Left ventricle myocardium superior (tissue), 1 donor: ENCODE measurements at places on chromosomes 12 and 14. TPM values are rescaled to one million over a fixed set of nuclear protein-coding genes. Genes with fewer than 3 reads are reported as not detected.

The ORAI1 gene
- 10.1 TPM for total RNA-seq

The ADAM20 gene
- 0.57 TPM for total RNA-seq

The OR4L1 gene
- total RNA-seq, result not detected

The GCH1 gene
- total RNA-seq, result 2.1 TPM

The ZBTB42 gene
- total RNA-seq, result 5.3 TPM

The LBHD2 gene
- total RNA-seq, result not detected

The ASB2 gene
- total RNA-seq, result 268 TPM

The CYP46A1 gene
- total RNA-seq, result 3.0 TPM

The FAM222A gene
- 25.7 TPM for total RNA-seq

The TRIAP1 gene
- 15.8 TPM for total RNA-seq

The KCNMB4 gene
- 1.9 TPM for total RNA-seq

The GPR84 gene
- not detected for total RNA-seq

The RDH12 gene
- total RNA-seq, result not detected

The SERPINA1 gene
- 7.7 TPM for total RNA-seq

DNA sequence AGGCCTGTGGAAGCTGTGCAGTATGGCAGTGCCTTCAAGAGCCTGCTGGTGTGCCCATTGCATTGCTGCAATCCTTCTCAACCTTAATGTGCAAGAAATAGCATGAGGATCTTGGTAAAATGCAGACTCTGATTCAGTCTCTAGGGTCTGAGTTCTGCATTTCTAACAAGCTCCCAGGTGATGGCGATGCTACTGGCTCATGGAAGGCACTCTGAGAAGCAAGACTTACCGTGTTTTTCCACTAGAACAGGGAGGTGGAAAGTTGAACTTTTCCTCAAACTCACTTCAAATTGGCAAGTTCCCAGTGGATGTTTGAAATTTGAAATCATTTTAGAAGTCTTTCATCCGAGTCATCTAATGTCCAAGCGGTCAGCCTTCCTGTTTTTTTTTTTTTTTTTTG, 55.5 kb downstream of the MYRFL start:
- DNase-seq, result no peak

- DNase-seq, result no peak
Measured at GRCh38 chr12:27467641-27468040, 21.1 kb downstream of the SMCO2 start.

DNA sequence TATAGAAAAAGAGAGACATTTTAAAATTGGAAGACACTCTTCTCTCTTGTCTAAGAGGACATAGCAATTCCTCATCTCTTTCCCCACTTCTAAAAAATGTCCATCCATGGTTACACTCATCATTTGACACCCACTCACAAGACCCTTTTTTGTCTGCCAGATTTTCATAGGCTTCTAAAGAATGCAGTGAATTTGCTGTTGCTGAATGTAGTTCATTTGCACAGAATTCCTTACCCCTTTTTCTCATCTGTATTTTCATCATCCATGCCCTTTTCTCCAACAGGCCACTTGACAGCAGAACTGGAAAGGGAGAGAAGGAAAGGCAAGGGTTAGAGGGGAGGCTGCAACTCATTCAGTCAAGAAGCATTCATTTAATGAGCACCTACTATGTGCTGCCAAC, 128.0 kb downstream of the NUAK1 start:
- no peak for DNase-seq

- DNase-seq, result no peak
Measured at GRCh38 chr12:102534899-102535298, 54.5 kb upstream of the IGF1 start.

DNA sequence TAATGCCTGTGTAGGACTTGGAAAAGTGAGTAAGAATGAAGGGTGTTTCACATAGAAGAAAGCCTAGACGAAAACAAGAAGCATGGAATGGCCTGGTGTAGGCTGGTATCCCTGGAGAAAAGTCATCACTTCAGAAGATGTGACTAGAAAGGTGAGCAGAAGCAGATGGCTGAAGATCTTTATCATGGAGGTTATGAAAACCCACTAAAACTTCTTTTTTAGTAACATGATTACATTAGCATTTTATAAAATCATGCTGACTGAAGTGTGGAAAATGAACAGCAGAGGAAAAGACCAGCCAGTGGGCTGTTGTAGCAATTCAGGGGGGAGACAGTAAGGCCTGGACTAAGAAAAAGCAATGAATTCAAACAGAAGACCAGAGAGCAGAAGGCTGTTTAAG, 114.5 kb upstream of the G2E3 start:
- DNase-seq, result no peak

- no peak for DNase-seq
Measured at GRCh38 chr14:105899071-105899641, 372.8 kb downstream of the TMEM121 start.

- DNase-seq, result no peak
Measured at GRCh38 chr12:52524898-52525591, 4.9 kb upstream of the KRT5 start.

- no peak for DNase-seq
Measured at GRCh38 chr12:8012651-8013309, 19.7 kb upstream of the FOXJ2 start.

DNA sequence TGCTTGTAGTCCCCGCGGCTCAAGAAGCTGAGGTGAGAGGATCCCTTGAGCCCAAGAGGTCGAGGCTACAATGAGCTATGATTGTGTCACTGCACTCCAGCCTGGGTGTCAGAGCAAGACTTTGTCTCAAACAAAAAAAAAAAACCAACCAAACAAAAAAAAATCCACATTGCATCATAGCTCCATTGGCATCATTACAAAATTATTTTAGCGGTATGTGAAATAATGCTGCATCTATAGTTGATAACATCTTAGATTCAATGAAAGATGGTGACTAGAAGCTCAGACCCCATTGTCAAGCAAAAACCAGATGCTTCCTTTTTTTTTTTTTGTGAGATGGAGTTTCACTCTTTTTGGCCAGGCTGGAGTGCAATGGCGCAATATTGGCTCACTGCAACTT, 14.8 kb upstream of the PTHLH start:
- no peak for DNase-seq

DNA sequence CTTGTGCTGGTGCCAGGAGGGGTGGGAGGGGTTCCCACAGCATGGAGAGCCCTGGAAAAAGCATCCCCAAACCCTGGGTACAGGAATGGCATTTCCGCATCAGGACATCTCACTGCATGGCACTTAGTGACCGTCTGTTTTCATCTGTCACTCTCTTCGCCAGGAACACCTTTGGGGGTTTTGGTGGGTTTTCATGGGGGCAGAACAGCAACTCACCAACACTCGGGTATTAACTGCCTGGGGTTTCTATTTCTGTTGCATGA, 3.5 kb downstream of the VSX2 start:
- DNase-seq, result no peak

- DNase-seq, result no peak
Measured at GRCh38 chr14:98514016-98514415, 758.0 kb downstream of the BCL11B start.

DNA sequence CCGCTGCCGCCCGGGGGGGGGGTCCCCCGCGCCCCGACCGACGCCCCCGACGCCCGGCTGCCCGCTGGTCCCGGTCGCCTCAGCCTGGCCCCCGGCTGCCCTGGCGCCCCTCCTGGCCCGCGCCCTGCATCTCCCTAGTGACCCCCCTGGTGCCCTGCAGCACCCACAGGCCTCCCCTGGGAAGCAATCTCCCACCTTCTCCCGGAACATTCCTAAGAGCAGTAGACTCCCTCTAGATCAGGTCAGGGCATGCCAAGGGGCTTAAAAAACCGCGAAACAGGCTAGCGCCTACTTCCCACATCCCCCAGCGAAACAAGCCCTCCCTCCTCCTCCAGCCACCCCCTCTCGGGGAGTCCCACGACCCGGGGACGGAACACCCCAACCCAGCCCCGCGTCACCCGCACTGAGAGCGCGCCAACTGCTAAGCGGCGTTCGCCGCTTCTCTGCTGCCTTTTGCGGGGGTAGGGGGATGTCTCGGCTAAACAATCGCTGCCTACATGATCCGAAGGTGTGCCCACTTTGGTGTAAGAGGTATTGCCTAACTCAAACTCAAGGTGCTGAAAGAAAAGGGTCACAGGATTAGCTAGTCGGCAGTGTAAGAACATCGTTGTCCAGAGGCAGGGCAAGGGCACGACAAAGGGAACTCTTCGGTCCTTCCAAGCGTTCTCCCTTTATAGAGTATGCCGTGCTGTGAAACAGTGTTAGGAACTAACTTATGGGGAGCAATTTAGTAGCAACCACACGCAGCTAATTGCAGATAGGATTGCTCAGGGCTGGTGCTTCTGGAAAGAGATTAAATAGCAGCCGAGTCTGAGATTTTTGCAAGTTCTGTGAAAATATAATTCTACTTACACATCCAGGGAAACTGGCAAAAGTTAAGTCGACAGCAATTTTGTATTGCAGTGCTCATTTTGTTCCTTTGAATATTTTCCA, 619 bp upstream of the NTN4 start:
- DNase-seq, result peak; percentile 55

- peak; percentile 85 for DNase-seq
Measured at GRCh38 chr12:109264095-109264942, 44.8 kb downstream of the FOXN4 start.

DNA sequence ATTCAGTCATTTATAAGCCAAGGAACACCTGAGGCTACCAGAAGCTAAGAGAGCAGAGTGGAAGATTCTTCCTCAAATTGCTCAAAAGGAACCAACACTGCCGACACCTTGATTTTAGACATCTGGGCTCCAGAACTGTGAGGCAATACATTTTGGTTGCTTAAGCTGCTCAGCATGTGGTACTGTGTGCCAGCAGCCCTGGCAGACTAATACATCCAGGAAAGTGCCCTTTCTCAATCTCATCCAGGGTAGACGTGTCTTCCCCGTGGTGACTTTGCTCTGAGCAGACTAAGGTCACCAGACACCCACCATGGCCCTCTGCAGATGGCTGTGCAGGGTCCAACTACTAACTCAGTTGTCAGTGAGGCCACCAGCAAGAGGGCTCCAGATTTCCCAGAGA, 122.8 kb downstream of the VRK1 start:
- no peak for DNase-seq

DNA sequence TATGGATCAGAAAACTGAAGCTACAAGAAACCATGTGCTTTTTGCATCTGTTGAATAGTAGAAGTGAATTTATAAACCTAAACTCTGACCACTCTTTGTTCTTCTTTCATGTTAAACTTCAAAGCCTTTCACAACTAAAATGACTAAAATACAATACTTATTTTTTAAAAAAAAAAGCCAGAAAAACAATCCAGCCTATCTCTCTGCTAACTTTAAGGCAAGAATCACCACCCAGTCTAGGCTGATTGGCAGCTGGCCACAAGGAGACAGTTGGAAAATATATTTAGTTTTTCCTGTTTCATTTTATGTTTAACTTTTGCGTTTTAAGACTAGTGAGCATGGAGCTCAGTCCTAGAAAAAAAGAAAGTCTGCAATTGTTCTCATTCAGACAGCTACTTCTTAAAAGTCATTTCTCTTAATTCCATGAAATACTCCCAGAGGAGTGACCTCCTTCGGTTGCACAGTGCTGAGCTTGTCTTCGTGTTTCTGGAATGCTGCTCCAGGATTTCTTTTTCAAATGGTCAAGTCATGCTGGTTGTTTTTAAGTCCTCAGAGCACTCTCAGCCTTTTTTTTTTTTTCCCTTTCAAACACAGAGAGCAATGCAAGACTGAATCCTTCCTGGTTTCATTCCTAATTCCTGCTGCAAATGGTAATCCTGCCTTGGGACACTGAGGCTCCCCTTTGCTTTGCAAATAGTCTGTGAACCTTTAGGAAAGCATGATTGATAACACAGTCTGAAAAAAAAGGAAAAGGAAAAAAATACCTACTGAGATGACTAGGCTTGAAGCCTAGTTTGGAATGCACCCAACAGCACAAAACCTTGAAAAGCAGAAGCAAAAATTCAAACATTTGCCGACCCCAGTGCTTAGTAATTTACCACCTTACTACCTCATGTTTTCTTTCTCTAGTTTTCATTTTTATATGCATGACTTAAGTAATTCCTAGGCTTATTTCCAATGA, 233.3 kb upstream of the DAAM1 start:
- peak; percentile 29 for DNase-seq

DNA sequence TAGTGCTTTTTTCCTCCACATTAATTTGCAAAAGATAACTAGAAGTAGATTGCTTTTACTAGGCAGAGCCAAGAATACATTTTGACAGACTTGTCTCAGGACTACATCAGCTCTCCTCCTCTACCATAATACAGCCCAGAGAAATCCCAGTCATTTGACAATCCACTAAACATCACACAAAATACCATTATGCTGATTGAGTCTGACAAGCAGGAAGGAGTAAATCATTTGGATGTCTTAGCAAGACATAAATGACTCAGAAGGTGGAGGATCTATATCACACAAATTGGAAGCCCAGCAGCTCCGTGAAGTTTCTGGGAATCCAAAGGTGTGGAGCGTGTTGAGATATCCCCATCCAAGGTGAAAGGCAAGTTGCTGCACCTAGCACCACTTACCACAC, 75.4 kb upstream of the FKBP4 start:
- DNase-seq, result no peak

DNA sequence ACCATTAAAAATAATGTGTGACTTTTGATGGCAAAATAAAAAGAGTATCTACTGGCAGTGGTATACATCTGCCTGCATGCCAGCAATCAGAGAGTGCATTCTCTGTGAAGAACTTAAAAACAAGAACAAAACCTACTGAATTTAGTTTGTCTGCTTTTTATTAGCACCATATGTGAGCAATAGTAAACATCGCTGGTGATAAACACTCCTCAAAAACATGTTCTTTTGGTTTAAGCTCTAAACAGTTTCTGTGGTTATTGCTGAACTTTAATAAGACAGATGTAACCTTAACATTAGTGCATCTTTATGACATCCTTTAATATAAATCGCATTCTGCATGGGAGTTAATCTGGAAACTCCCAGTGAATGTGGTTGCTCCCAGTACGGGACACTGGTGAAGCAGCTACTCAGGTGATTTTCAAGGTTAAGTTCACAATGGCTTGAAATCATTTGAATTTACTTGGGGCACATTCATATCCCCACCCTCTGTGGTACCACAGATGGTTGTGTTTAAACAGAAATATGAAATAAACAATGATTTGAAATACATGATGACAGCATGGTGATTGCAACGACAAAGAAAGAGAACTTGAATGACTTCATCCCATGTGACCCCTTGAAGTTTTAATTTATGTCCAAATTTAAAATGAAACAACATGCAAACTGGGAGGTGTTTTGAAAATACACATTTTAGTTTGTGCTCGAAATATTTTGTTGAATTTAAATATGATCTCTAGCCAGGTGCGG, 285.9 kb downstream of the FOXN3 start:
- no peak for DNase-seq

DNA sequence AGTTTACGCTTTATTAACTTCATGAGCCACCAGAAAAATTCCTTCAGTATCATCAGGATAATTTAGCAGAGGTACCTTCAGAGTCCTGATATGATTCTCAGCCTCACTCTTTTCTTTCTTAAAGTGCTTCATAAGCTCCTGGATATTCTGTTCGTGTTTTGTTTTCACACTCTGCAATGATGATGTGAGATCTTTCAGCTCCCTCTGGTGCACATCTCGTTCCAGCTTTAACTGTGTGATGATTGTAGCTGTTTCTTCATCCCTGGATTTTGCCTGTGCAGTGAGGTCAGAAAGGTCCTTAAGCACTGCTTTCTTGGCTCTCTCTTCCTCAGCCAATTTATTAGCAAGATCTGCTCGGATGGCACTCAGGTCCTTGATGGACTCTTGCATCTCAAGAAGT, 156.7 kb downstream of the CEP128 start:
- no peak for DNase-seq

GRCh38 chr14:60649875-60650372, 647 bp upstream of the SIX1 start:
- no peak for DNase-seq
